Neural crest cell (in vitro differentiated cells): ENCODE measurements at places on chromosomes 16 and 17. TPM values are rescaled to one million over a fixed set of nuclear protein-coding genes. Genes with fewer than 3 reads are reported as not detected.

GRCh38 chr17:61833536-61834193 lies 29.7 kb downstream of the BRIP1 start:
- peaks cover 10% of the 10 kb centered on the region for H3K36me3 ChIP-seq
- H3K27ac ChIP-seq: no peak overlapping the region
- peaks cover 9% of the 10 kb centered on the region for H3K4me1 ChIP-seq
- no peak for DNase-seq
- H3K27me3 ChIP-seq: no peaks in the 10 kb centered on the region

The ZNF205 gene
- 19.7 and 21.1 TPM in 2 replicates for total RNA-seq

The APRT gene
- 114 and 116 TPM in 2 replicates for total RNA-seq

- no peak overlapping the region for H3K27ac ChIP-seq
- no peak overlapping the region for H3K4me3 ChIP-seq
- H3K27me3 ChIP-seq: no peaks in the 10 kb centered on the region
- peaks cover 3% of the 10 kb centered on the region for H3K36me3 ChIP-seq
- DNase-seq: no peak
- peaks cover 7% of the 10 kb centered on the region for H3K4me1 ChIP-seq
Measured at GRCh38 chr17:9468937-9469336, 106.7 kb downstream of the STX8 start.

- peak overlapping the region; percentile 29 for H3K27ac ChIP-seq
- peaks cover 13% of the 10 kb centered on the region for H3K36me3 ChIP-seq
- no peak overlapping the region for H3K4me3 ChIP-seq
- no peaks in the 10 kb centered on the region for H3K27me3 ChIP-seq
Measured at GRCh38 chr17:37039269-37039668, 90.5 kb downstream of the AATF start.

The ZNF652 gene
- 42.1 and 44.1 TPM in 2 replicates for total RNA-seq

DNA sequence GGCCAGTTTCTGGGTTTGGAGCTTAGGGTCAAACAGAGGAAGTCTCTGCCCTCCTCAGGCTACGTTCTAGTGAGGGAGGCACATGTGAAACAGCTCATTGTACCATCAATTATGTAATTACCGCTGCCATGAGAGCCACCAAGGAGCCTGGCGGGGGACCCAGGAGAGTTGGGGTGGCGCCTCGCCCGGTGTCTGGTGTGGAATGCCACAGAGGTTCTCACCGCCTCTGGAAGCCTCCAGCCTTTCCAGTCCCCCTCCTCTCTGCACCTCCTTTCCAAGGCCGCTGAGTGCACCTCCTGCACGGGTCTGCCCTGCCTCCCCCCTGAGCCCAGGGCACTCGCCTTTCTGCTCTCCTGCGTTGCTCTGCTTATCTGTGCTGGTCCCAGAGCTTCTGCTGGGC lies 51.4 kb downstream of the SREBF1 start:
- H3K4me3 ChIP-seq: peak overlapping the region; percentile 83
- peaks cover 62% of the 10 kb centered on the region for H3K4me1 ChIP-seq
- no peak for DNase-seq
- no peaks in the 10 kb centered on the region for H3K36me3 ChIP-seq
- peaks cover 6% of the 10 kb centered on the region for H3K27me3 ChIP-seq
- H3K27ac ChIP-seq: no peak overlapping the region

- no peak for DNase-seq
- no peak overlapping the region for H3K27ac ChIP-seq
- H3K27me3 ChIP-seq: peaks cover 5% of the 10 kb centered on the region
- H3K36me3 ChIP-seq: no peaks in the 10 kb centered on the region
- no peak overlapping the region for H3K4me3 ChIP-seq
Measured at GRCh38 chr17:50122945-50123344, 7.0 kb downstream of the SAMD14 start.

DNA sequence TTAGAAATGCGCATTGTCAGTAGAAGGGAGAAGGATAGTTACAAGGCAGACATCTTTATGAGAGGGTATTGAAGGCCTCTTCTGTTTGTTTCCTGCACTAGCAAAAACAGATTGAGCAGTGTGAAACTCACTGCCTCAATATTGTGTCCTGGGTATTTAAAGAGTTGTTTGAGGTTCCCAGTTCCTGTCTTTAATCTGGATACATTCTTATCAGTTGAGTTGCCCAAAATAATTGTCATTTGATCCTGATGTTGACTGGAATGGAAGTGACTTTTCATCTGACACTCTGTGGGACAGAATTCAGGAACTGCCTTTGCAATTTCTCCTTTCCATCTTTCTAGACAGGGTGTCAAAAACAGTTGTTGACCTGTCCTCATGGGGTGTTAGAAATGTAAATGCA lies 1.7 kb downstream of the ATP6V0A1 start:
- no peak for DNase-seq
- H3K27ac ChIP-seq: peak overlapping the region; percentile 70
- peak overlapping the region; percentile 97 for H3K4me3 ChIP-seq
- H3K27me3 ChIP-seq: no peaks in the 10 kb centered on the region
- peaks cover 38% of the 10 kb centered on the region for H3K4me1 ChIP-seq
- no peaks in the 10 kb centered on the region for H3K36me3 ChIP-seq

DNA sequence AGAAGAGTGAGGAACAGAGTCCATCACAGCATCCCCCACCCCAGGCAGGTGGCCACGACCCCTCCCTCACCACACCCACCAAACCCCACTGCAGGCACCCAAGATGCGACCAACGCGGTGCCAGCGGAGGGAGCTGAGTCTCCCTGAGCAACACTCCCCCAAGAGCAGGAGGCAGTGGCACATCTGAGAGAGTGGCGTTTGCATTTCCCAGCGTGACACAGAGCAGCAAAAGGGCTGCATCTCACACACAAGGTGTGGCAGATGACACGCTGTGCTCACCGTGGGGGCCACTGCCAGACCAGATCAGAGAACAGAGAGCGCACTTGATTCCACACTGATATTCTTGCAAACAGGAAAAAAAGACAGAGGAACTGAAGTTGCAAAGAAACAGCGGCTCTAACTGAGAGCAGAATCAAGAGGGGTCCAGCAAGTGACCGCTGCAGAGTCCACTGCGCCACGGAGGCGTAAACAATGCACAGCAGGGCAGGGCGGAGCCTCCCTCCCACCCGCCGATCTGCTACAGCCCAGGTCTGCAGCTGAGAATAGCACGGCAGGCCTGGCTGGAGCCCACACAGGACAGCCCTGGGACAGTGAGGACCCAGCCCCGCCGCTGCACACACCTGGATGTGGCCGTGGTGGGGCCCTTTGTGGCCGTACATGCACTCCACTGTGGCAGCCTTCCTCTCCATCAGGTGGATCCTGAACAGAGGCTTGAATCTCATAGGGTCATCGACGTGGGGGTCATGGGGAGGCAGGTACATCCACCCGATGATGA lies 26.0 kb upstream of the C16orf95 start:
- no peaks in the 10 kb centered on the region for H3K27me3 ChIP-seq
- peaks cover 16% of the 10 kb centered on the region for H3K4me1 ChIP-seq
- no peaks in the 10 kb centered on the region for H3K36me3 ChIP-seq

The CIBAR2 gene
- not detected in 2 replicates for total RNA-seq
